Inflammatory macrophage (primary cell): ENCODE measurements at places on chromosomes 2 and 18.

GRCh38 chr18:46466234-46467160 is 190.5 kb downstream of the LOXHD1 start:
- DNase-seq, result no peak

- no peak for DNase-seq
Observed at GRCh38 chr2:85091838-85092237, 41.4 kb upstream of the TCF7L1 start.

- no peak for DNase-seq
Observed at GRCh38 chr18:63477968-63478367, 1.2 kb downstream of the SERPINB5 start.

DNA sequence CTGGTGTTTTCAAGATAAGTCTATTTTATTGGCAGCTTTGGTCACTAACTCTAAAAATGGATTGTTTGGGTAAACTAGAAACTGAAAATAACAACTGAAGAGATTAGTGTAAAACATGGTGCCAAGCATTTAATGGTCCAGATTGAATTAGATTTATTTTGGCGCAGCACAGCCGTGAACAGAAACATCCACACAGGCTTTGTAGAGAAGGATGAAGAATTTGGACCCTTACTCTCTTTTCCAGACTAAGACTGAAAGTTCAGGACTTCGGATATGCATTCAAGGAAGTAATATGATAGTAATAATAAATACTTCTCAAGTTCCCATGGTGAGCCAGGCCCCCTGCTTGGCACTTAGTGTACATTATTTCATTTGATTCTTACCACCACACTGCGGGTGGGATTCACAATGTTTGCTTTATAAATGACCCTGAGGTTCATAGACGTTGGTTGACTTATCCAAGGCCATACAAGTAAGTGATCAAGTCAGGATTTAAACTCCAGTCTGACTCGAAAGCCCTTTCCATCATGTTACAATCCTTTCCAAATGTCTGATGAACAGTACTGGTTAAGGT is 54.2 kb upstream of the ITGB6 start:
- no peak for DNase-seq

GRCh38 chr2:48946449-48947048 is 191.0 kb upstream of the LHCGR start:
- peak; percentile 53 for DNase-seq

GRCh38 chr2:159133797-159134196 is 152.7 kb downstream of the WDSUB1 start:
- DNase-seq, result peak; percentile 9

DNA sequence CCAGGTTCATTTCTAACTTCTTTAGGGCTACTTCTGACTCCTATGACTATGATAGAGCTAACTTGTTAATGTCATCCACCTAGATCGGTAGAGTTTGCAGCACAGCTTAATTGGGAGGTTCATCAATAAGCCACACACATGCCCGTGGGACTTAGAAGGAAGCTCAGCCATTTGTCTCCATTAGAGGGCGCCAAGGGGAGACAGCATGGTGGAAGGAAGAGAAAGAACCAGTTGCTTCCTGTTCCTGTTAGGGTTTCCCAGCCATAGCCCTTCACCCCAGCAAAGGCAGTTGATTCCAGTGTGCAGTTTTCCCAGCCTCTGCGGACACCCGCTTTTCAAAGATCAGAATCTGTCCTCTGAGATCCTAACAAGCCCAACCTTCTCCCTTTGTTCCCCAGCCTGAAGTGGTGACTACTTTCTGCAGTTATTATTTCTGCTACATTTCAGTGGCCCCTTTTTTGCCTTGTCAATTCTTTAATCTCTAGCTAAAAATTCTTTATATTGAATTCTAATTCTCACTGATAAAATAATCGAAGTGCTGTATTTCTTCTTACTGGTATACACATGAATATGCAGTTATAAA is 30.3 kb downstream of the MAIP1 start:
- DNase-seq, result peak; percentile 79

DNA sequence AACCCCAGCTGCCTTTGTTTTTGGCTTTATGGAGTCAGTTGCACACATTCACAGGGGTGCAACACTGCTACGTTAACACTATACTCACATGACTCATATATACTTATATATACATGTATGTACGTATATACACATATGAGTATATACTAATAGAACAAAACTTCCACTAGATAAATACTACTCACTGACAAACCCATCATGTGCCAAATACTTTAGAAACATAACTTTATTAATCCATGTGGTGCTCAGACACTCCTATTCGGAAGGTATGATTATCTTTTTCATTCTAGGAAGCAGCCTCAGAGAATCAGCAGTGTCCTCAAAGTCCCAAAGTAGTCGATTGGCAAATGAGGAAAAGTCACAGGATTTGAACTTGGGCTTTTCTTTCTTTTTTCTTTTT is 7.9 kb downstream of the PMAIP1 start:
- DNase-seq, result no peak

- DNase-seq, result no peak
Observed at GRCh38 chr2:25323610-25324189, 18.0 kb downstream of the DNMT3A start.

DNA sequence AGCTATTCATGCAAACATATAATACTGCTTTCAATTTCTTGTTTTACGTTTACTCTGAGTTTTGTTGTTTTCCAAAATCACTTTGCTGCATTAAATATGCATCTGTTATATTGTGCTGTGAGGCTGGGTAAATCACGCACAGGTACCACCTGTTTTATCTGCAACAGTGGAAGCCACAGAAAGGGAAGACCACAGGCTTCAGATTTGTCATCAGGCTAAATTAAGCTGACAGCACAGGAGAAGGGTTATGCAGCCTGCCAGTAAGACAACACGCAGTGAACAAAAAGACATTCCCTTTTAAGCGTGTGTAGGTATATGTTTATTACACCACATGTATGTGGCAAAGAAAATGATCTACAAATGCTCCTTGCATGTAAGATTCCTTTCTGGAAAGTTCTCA is 38.2 kb downstream of the ZNF516 start:
- no peak for DNase-seq

GRCh38 chr18:51513517-51513916 is 316.0 kb upstream of the MEX3C start:
- DNase-seq, result no peak

GRCh38 chr2:190891372-190891771 is 10.8 kb downstream of the GLS start:
- peak; percentile 72 for DNase-seq

- no peak for DNase-seq
Observed at GRCh38 chr2:41784496-41784895, 263.3 kb upstream of the PKDCC start.
